ENCODE measurements at places on chromosomes 2 and 18.

DNA sequence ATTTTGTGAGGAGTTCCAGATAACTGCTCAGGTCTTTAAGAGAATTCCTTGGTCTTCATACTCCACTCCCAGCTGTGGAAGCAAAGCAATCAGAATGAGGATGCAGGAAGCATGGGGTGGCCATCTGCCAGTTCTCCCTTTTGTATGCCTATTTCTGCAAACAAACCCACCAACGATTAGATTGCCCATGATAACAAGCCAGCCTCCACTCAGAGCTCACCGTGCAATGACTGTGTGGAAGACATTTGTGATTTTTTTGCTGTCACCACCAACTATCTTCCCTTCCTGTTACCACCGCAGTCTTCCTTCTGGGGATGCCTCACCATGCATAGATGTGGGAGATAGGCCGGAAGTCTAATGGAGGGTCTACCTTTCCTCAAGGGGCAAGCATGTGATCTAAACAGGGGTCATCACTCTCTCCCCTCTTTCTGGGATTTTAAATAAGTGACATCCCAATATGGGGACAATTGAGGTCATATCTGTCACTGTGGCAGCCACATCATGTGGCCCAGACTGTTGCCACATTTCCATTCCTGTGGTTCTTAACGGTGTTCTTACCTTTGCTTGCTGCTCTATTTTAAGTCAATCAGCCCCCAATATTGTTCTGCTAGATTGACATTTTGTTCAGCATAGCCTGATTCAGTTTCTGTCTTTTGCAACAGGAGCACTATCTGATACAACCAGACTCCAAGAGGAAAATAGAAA lies 4.4 kb downstream of the AFF3 start:
- no peak for DNase-seq

DNA sequence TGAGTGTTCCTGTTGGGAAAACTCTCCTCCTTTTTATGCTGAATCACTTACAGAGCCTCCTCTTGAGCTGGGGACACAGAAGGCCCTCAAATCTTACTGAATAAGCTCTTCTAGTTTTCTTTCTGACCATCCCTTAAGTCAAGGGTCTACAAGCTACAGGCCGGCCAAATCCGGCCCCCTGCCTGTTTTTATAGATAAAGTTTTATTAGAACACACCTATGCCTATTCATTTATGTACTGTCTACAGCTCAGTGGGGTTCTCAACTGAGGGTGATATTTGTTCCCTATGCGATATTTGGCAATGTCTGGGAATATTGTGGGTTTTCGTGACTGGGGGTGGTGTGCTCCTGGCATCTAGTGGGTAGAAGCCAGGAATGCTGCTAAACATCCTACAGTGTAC lies 14.0 kb downstream of the CDC42EP3 start:
- no peak for DNase-seq

GRCh38 chr2:235191486-235191885 lies 239.7 kb downstream of the SH3BP4 start:
- no peak for DNase-seq

GRCh38 chr18:5393779-5394178 lies 98.3 kb upstream of the ZBTB14 start:
- DNase-seq: no peak

- DNase-seq: no peak
These were observed 189.6 kb upstream of the SP5 start for GRCh38 chr2:170525566-170525900.

DNA sequence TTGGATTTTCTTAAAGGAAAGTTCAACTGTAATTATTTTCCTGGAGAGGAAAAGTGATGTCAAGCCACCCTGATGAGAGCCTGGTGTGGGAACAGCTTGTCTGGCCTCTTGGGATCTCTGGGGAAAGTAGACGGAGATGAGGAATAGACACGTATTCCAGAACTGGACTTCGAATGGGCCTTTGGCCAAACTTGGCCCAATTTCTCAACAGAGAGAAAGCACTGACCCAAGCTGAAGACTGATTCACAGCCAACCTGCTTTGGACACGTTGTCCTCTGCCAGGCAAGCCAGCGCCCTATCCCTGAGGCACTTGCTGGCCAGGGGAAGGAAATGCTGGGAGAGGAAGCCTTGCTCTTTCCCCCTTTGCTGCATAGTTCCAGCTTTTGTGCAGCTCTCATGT lies 70.8 kb upstream of the CTAGE1 start:
- DNase-seq: no peak

DNA sequence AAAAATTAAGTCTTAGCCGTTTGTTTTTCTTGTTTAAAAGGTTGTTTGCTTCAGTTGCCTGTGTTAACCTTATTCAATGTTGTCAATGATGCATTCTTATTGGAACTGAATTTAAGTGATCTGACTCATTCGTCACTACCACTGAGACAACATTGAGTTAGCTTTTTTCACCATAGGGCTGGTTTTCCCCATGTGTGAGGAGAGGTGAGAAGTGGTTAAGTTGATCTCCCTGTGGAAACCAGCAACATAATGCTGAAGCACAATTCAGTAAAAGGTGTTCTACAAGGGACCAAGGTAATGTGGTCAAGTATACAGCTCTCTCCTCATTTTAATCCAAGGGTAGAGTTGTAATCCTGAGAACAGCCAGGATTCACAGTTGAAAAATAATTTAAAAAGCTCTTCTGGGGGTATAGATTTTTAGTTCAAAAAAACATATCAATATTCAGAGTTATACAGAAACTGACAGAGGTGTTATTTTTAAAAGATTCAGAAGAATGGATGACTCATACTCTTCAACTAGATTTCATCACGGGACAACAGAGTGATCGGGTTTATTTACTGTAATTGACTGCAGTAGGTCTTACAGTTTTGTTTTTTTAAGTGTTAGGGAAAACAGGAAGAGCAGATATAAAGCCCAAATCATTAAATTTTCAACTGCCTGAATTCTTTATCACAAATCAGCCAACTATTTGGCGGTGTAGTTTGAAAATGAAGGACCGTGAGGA lies 12.6 kb downstream of the NOP58 start:
- DNase-seq: no peak

- no peak for DNase-seq
These were observed 628 bp downstream of the CREG2 start for GRCh38 chr2:101386599-101387150.

GRCh38 chr2:215637651-215638050 lies 201.8 kb upstream of the FN1 start:
- DNase-seq: no peak

GRCh38 chr2:40734797-40735196 lies 282.9 kb upstream of the SLC8A1 start:
- no peak for DNase-seq

GRCh38 chr2:171406044-171406443 lies 27.7 kb downstream of the METTL8 start:
- DNase-seq: no peak

DNA sequence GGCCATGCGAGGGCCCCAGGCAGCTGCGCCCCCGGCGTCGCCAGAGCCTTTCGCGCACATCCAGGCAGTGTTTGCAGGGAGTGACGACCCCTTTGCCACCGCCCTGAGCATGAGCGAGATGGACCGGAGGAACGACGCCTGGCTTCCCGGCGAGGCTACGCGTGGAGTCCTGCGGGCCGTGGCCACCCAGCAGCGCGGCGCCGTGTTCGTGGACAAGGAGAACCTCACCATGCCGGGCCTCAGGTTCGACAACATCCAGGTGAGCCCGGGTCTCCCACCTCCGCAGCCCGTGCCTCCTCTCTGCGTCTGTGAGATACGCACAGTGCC lies 8.9 kb downstream of the TRAPPC12 start:
- DNase-seq: no peak

DNA sequence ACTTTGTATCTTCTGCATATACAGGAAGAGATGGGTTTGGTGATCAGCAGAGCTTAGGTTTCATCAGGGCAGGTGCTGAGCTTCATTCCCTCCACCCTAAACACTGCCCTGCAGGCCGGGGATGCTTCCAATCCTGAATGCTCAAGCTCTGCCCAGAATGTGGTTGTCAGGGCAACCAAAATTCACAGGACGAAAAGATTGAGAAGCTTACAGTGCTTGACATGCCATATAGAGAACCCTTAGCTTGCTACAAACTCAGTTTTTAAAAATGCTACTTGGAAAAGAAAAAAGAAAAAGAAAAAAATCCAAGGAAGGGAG lies 65.6 kb downstream of the SH3RF3 start:
- DNase-seq: no peak

- no peak for DNase-seq
These were observed 76.2 kb upstream of the ODC1 start for GRCh38 chr2:10524341-10524740.

GRCh38 chr2:128568106-128568505 lies 249.4 kb upstream of the HS6ST1 start:
- DNase-seq: no peak

DNA sequence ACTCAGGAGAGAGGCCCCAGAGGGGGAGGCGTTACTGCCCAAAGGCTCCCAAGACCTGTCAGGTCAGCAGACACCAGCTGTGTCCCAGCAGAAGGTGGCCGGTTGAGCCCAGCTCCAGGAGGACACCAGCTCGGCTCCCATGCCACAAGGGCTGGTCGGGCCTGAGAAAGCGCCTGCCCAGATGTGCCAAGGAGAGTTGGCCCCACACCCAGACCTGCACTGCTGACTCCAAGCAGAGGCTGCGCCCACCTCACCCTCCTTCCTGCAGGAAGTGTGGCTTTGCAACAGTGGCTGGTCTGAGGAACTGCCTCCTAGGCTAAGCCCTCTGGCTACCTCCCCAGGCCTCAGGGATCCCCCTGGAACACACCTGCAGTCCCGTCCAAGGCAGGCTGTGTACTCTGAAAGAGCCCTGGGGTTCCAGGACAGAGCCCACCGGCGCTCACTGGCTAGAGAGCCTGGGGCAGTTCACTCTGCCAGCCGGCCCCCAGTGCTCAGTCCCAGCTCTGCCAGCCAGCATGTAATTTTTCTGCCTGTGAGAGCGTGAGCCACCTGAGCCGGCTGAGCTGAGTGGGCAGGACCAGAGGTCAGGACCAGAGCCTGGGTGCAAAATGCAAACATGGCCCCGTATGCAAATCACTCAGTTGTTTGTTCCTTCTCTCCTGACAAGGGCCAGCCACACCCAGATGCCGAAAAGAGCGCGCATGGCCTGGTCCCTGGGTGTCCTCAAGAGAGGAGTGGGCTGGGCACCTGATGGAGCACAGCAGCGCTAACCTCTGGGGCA lies 36.9 kb upstream of the PTMA start:
- no peak for DNase-seq

DNA sequence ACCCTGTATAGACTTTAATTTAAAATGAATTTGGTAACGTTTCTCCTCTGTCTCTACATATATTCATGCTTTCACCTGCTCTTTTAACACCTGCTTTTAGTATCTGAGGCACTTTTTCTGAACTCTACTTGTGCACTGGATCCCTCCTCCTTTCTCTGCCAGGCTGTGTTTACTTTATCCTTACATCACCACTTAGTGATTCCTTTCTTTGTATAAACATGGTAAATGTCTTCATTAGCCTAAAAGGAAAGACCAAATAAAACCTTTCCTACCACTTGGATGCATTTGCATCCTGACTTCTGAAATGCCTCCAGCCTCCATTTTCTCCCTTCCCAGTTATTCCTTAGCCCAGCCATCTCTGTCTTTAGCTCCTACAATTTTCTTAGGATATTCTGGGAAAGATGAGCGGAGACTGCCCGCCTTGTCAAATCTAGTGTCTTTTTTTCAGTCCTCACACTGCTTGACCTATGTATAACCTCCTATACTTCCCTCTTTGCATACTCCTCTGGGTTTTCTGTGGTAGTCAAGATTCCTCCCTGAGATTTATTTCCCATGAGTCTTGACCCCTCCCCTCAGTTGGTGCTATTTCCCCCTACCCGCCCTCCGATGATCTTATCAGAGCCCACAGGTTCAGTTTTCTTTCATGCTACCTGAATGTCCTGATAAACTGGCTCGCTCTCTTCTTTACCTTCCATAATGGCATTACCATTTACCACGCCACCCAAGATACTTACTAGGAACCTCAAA lies 44.8 kb downstream of the REL start:
- DNase-seq: no peak

- no peak for DNase-seq
These were observed 9.7 kb downstream of the LRRTM4 start for GRCh38 chr2:77512507-77512906.

- no peak for DNase-seq
These were observed 8.7 kb downstream of the CYP26B1 start for GRCh38 chr2:72138921-72139381.

GRCh38 chr2:192604295-192604694 lies 409.6 kb upstream of the TMEFF2 start:
- no peak for DNase-seq

DNA sequence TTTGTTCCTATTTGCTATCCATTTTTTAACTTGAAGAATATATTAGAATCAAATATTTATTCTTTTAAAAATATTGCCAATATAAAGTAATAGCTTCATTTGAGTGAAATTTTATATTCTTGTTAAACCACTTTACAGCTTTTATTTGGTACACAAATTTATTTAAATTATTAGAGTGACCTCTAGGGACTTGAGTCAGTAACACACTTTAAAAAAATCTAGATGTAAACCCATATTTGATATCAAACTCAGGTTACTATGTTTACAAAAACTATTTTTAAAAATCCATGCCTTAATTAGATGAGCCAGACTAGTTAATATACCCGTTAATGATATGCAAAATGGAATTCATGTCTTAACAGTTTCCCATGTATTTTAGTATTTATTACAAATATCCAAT lies 134.6 kb downstream of the MAP4K4 start:
- no peak for DNase-seq

GRCh38 chr2:216033403-216033802 lies 20.1 kb upstream of the MREG start:
- no peak for DNase-seq

GRCh38 chr2:173086518-173087213 lies 11.0 kb downstream of the MAP3K20 start:
- no peak for DNase-seq

GRCh38 chr2:34105006-34105767 lies 506.1 kb upstream of the FAM98A start:
- no peak for DNase-seq

DNA sequence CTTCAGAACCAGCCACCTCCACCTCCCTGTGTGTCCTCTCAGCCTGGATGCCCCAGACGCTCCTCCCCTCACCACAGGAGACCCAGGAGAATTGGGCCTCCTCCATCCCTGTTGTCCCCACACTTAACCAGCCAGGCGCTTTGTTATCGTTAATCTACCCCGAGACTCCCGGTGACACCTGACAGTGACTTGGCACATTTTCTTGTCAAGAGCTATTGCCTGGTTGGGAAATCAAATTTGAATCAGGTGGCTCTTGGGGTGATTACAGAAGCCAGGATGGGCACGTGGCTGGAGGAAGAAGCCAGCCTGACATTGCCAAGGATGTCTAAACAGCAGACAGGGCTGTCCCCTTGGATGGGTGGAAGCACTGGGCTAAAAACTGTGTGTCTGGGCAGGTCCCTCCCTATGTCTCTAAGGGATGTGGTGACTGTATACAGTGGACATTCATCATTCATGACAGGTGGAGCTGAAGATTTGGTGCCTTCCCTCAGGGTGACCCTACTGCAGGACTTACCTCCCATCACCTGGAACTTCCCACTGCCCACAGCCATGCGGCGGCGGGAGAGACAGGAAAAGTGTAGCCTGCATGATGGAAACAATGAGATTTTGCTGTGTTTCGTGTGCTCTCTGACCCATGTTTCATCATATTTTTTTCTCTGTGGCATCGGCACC lies 157.2 kb upstream of the CAPN13 start:
- no peak for DNase-seq

All from NCI-H2081 treated with DMSO at 0.1 percent for 48 hours (cell line).